ENCODE measurements at places on chromosomes 1 and 21.
A peak's percentile ranks its signal among the peaks of the same experiment; 100 is the strongest.

GRCh38 chr1:16393570-16394521 is 26.8 kb downstream of the SZRD1 start:
- no peak for DNase-seq

DNA sequence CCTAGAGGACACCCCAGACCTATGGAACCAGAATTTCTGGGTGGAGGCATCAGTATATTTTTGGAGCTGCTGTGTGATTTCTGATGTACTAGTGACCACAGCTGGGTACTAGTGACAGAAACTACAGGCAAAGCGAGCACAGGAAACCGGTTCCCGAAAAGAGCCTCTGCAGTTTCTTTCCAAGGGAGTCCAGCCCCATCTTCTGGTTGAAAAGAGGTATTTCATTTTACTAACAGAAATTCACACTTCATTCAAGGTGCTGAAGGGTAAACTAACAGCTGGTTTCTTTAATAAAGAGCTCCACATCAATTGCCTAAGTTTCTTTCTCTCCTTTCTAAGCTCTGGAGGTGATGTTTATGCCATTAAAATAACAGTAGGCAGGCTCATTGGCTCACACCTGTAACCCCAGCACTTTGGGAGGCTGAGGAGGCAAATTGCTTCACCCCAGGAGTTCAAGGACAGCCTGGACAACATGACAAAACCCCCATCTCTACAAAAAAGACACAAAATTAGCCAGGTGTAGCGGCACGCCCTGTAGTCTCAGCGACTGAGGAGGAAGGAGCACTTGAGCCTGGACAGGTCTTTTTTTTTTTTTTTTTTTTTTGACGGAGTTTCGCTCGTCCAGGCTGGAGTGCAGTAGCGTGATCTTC is 22.0 kb downstream of the THAP3 start:
- DNase-seq, result peak; percentile 19

- DNase-seq, result peak; percentile 28
Measured at GRCh38 chr1:78490861-78491450, at the start of gene PTGFR. Gene PTGFR, plus strand, starts transcription at chr1:78490974. Its CDS starts 1,770 bp downstream, at chr1:78492744.

DNA sequence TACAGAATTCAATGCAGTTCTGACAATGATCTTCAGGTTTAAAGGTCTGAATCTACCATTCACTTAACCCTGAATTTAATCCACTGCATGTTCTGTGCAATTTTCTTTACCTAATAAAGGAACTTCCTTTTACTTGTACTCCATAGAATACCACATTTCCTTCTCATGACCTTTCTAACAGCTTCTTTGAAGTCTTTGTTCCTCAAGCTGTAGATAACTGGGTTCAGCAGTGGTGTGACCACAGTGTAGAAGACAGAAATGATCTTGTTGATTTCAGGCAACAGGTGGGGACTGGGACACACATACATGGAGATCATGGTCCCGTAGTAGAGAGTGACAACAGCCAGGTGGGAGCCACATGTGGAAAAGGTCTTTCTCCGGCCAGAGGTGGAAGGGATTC is 878 bp downstream of the OR11L1 start:
- no peak for DNase-seq

DNA sequence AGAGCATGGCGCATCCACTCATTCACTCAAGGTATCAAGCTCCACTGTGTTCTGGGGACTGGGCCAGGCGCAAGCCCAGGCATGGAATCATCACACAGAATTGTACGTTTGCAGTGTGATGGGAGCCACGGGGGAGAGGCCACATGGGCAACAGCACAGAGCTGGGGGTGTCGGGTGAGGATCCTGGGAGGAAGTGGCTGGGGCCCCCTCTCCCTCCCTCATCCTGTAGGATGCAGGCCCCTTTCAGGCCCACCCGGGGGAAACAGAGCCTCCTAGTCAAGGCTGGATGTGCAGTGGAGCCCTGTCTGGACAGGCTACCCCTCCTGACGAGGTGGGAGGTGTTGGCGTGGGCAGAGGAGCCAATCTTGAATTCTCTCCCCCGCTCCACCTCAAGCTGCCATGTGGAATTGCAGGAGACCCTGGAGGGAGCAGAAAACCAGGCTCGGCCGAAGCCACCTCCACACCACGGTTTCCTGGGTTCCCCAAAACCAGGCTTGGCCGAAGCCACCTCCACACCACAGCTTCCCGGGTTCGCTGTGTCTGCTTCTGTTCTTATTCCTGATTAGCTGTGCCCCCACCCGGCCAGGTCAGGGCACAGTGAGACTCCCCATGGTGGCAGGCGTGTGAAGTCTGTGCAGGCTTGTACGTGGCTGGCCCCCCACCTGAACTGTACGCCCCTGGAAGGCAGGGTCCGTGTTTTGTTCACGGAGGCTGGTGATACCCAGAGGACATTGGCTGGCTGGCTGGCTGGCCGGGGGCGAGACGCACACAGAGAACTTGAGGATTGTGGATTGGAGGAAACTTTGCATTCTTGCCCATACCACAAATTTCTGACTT is 4.2 kb upstream of the C1orf174 start:
- DNase-seq, result no peak

- DNase-seq, result no peak
Measured at GRCh38 chr1:62237361-62237760, 42.7 kb downstream of the L1TD1 start.

DNA sequence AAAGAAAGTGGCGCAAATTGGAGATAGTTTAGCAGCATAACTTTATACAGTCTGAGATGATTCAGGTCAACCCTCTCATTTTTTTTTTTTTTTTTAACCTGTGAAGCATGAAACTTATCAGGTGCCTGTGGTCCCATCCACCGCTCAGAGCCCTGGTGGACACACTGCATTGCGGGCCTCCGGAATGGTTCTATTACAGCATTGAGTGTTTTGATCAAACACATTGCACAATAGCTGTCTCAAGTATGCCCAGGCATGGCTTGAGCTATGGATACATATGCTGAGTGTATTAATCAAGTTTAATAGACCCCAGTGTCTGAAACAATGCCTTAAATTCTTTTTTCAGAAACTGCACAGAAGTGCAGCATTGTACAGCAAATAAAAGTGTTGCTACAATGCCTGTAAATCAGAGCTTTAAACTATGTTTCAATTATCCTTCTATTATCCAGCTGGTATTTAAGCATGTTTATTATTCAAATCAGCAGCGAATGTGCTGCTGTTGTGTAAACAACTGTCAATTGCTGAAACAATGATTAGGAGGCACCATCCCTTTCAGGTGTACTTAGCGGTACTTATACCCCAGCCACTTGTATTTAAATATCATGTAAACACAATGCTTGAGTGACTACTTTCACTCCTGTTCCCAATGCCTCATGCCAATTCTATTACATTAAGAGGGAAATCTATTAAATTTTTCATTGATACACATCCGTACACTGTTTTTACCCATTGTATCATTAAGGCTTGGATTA is 456.6 kb downstream of the RPS6KC1 start:
- no peak for DNase-seq

GRCh38 chr1:236429715-236430274 is 35.7 kb downstream of the EDARADD start:
- no peak for DNase-seq

GRCh38 chr1:231172411-231172810 is 10.6 kb downstream of the TRIM67 start:
- DNase-seq, result no peak

- no peak for DNase-seq
Measured at GRCh38 chr21:35259457-35259856, 210.4 kb upstream of the RUNX1 start.

DNA sequence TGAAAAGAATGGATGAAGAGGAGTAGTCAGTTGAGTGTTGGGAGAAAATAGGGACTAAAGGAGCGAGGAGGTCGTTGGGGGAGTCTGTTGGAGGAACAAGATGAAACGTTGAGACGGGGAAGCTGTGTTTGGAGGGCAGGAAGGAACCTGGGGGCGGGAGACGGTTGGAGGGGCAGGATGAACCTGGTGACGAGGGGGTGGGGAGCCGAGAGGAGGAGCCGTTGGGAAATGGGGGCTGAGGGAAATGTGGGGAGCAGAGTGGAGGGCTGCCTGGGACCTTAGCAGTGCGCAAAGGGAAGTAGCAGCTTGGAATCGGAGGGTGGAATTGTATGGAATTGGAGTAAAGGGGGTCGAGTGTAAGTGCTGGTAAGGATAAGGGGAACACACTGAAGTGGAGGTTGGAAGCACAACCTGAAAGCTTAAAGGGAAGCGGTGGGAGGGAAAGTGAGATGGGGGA is 630 bp downstream of the MTF2 start:
- DNase-seq, result no peak

GRCh38 chr1:94245747-94246438 is 8.5 kb upstream of the ARHGAP29 start:
- DNase-seq, result no peak

GRCh38 chr1:74237035-74237434 is 1.8 kb downstream of the TNNI3K start:
- DNase-seq, result no peak

DNA sequence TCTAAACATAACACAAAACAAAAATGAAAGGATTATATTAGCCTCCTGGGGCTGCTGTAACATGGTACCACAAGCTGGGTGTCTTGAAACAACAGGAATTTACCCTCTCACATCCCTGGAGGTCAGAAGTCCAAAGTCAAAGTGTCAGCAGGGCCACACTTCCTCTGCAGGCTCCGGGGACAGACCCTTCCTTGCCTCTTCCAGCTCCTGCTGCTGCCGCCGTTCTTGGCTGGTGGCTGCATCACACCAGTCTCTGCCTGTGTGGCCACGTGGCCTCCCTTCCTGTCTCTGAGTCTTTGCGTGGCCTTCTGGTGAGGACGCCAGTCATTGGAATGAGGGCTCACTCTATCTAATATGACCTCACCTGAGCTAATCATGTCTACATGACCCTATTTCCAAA is 8.2 kb downstream of the SLC37A1 start:
- no peak for DNase-seq

- no peak for DNase-seq
Measured at GRCh38 chr1:244256086-244256676, 195.5 kb downstream of the ADSS2 start.

DNA sequence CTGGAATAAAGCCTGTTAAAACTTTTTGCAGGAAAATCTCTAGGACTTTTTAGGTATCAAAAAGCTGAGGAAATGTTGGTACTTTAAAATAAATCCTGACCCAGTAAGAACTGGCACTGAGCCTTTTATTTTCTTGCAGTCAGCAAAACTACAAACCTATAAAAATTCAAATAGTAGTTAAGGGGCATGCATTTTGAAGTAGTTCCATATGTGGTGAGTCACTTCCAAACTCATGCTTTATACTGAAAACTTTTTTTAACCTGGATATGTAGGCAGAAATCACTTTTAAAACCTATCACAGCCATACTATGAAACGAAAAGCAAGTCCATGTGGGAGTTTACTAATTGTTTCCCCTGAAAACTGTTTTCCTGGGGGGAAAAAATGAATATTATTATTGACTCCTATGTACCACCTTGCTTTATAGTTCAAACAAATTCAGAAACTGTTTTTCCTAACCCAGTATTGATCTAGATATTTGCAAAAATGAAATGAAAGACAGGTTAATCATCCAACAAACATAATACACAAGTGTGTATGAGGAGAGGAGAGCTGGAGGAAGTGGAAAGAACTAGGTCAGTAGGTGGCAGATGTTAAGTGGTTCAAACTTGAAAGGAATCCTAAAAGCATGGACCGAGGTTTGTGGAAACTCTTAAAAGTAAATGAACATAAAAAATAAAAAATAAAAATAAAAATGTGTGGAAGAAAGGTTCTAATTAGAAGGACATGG is 30.5 kb downstream of the NRIP1 start:
- DNase-seq, result peak; percentile 38

DNA sequence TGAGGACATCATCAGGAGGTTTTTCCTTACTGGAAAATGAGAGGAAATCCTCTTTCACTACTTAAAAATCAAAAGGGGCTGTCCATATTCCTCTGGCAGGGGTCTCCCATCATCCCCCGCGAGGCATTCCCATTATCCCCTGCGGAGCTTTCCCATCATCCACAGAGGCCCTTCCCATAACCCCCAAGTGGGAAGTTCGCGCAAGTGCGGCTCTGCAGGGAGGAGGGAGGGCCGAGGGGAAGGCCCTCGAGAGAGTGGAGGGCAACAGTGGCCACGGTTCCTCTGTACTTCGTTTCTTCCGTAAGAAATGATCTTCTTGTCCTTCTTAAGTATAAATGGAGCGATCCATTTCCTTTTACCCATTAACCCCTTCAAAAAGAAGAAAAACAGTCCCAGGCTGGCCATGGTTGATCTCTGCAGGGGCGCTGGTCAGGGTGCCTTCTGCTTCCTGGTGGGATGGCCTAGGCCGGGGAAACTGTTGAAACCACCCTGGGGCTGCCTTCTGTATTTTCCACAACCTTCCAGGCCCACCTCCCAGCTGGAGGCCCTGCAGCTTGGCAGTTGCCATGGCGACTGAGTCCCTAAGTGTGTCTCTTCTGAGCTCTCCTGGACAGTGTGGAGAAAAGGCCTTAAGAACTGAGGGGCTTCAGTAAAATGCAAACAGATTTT is 3.6 kb upstream of the RSPH1 start:
- DNase-seq, result no peak

DNA sequence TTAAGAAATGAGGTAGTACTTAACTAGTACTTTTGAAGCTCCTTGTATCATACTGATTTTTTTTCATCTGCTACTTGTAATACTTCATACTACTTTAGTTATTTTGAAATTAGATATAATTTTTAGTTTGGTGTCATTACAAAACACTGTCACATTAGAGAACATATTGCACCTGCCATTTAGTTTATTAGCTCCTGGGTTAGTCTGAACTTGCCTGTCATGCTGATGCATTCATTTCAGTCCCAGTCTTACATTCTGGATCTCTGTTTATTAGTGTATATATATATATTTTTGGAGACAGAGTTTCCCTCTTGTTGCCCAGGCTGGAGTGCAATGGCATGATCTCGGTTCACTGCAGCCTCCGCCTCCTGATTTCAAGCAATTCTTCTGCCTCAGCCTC is 50.3 kb downstream of the DYRK1A start:
- DNase-seq, result no peak

DNA sequence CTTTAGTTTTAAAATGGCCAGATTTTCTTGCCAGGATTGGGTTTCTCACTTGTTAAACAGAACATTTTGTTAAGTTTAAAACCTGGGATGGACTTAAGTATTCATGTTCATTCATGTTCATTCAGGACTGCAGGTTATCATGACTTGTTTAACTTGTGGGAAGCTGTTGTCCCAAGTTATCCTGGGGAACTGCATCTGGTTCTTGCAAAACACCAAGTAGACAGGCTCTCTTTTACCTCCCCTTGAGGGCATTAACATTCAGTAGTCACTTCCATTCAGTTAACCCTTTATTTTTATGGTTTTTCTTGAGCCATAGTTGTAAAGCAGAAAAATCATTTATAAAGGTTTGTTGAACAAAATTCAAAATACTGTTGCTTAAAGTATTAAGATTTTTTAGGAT is 8.1 kb downstream of the SOD1 start:
- DNase-seq, result no peak
